ENCODE measurements at places on chromosomes 5 and 9.
A peak's percentile ranks its signal among the peaks of the same experiment; 100 is the strongest.

DNA sequence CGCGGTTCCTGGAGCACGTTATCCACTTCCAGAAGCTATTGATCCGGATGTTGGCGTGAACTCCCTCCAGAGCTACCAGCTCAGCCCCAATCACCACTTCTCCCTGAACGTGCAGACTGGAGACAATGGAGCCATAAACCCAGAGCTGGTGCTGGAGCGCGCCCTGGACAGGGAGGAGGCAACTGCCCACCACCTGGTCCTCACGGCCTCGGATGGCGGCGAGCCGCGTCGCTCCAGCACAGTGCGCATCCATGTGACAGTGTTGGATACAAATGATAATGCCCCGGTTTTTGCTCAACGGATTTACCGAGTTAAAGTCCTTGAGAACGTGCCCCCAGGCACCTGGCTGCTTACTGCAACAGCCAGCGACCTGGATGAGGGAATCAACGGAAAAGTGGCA, 809 bp downstream of the PCDHGA9 start:
- DNase-seq = no peak
- H3K4me1 ChIP-seq = no peaks in the 10 kb centered on the region
- H3K36me3 ChIP-seq = no peaks in the 10 kb centered on the region
- H3K27ac ChIP-seq = no peak overlapping the region
- H3K27me3 ChIP-seq = peaks cover 11% of the 10 kb centered on the region
- H3K4me3 ChIP-seq = no peak overlapping the region

GRCh38 chr9:104961701-104962359, 33.9 kb upstream of the ABCA1 start:
- peak overlapping the region; percentile 54 for H3K27ac ChIP-seq
- no peak overlapping the region for H3K4me3 ChIP-seq
- H3K27me3 ChIP-seq = 0 out of 2 replicates have a peak, but pooled peaks cover 3% of the 10 kb centered on the region
- no peaks in the 10 kb centered on the region for H3K36me3 ChIP-seq

- H3K27ac ChIP-seq = no peak overlapping the region
- H3K36me3 ChIP-seq = no peaks in the 10 kb centered on the region
- H3K4me1 ChIP-seq = no peaks in the 10 kb centered on the region
- no peaks in the 10 kb centered on the region for H3K27me3 ChIP-seq
- no peak for DNase-seq
Observed at GRCh38 chr9:87816036-87816435, 66.6 kb upstream of the SPATA31E1 start.

DNA sequence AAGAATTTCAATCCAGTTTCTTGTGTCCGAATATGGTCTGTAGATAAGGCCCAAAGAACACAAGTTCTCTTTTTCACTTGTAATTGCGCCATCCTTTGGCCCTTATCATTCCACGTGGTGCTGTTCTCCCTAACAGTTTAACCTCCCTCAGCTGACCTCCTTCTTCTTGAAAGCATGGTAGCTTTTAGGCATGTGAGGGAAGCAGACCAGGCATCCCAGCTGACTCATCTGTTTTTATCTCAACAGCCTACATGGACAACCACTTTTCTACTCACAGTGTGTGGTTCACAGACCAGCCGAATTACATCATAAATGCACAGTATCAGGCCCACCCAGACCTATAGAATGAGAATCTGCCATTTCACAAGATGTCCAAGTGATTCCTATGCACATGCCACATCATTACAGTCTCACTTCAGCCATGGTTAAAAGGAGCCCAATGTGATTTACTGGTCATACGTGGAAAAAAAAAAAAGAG, 26.9 kb upstream of the PLIN2 start:
- DNase-seq = no peak
- H3K27ac ChIP-seq = no peak overlapping the region
- no peak overlapping the region for H3K4me3 ChIP-seq
- no peaks in the 10 kb centered on the region for H3K4me1 ChIP-seq

DNA sequence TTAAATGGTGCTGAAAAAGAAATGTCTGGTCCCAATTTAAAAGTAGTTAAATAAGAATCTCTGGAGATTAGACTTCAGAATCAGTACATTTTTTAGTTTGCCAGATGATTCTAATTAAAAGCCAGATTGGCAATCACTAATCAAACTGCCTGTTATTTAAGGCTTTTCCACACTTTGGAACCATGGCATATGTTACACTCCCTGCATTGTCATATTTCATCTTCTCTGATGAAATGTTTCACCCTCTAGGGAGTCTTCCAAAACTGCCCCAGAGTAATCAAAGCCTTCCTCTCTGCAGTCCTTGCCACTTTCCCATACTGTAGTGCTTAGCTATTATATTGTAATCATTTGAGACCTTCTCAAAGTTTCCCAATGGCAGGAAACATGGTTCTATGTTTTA, 17.5 kb upstream of the OR13C9 start:
- no peak overlapping the region for H3K27ac ChIP-seq
- H3K36me3 ChIP-seq = no peaks in the 10 kb centered on the region
- no peaks in the 10 kb centered on the region for H3K4me1 ChIP-seq
- DNase-seq = no peak
- no peak overlapping the region for H3K4me3 ChIP-seq

- H3K27me3 ChIP-seq = no peaks in the 10 kb centered on the region
- peak; percentile 65 for DNase-seq
- peaks cover 23% of the 10 kb centered on the region for H3K4me1 ChIP-seq
Observed at GRCh38 chr5:80246001-80246758, 9.7 kb downstream of the SERINC5 start.

GRCh38 chr5:60687927-60688720, 11.8 kb downstream of the DEPDC1B start:
- H3K4me3 ChIP-seq = no peak overlapping the region
- no peaks in the 10 kb centered on the region for H3K36me3 ChIP-seq
- no peak overlapping the region for H3K27ac ChIP-seq
- H3K4me1 ChIP-seq = no peaks in the 10 kb centered on the region
- H3K27me3 ChIP-seq = no peaks in the 10 kb centered on the region
- no peak for DNase-seq

DNA sequence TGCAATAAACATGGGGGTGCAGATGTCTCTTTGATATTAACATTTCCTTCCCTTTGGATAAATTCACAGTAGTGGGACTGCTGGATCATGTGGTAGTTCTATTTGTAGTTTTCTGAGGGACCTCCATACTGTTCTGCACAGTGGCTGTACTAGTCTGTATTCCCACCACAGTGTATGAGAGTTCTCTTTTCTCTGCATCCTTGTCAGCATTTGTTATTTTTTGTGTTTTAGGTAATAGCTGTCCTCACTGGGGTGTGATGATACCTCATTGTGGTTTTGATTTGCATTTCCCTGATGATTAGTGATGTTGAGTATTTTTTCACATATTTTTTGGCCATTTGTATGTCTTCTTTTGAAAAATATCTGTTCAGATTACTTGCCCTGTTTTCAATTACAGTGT, 562.5 kb downstream of the CSNK1G3 start:
- H3K4me3 ChIP-seq = no peak overlapping the region
- no peaks in the 10 kb centered on the region for H3K36me3 ChIP-seq
- H3K27ac ChIP-seq = no peak overlapping the region
- DNase-seq = no peak
- H3K4me1 ChIP-seq = no peaks in the 10 kb centered on the region

DNA sequence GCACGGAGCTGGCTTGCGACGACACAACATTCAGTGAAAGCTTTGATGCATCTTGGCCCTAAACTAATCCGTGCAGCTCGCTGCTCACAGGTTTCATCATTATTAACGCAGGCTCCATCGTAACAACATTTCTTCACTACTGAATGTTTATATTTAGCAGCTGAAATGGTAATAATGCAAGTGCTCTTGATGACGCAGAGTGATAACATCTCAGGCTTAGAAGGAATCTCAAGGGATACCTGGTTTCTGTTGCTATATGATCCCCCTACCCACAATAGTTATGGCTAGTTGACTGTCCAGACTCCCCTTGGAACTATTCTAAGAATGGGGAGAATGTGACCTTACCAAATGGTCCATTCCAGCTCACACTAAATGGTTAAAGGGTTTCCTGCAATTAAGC, 36.2 kb downstream of the C5 start:
- no peaks in the 10 kb centered on the region for H3K27me3 ChIP-seq
- no peak overlapping the region for H3K27ac ChIP-seq
- H3K4me3 ChIP-seq = no peak overlapping the region
- DNase-seq = no peak

GRCh38 chr9:23586906-23587305, 239.1 kb downstream of the ELAVL2 start:
- no peaks in the 10 kb centered on the region for H3K27me3 ChIP-seq
- peak overlapping the region; percentile 73 for H3K27ac ChIP-seq
- no peaks in the 10 kb centered on the region for H3K36me3 ChIP-seq
- H3K4me1 ChIP-seq = peaks cover 51% of the 10 kb centered on the region

- H3K27ac ChIP-seq = no peak overlapping the region
- peaks cover 13% of the 10 kb centered on the region for H3K27me3 ChIP-seq
- no peak for DNase-seq
- H3K36me3 ChIP-seq = no peaks in the 10 kb centered on the region
- H3K4me3 ChIP-seq = no peak overlapping the region
- H3K4me1 ChIP-seq = no peaks in the 10 kb centered on the region
Observed at GRCh38 chr5:180139731-180140055, 68.1 kb upstream of the RNF130 start.

GRCh38 chr9:21432672-21433425, 7.4 kb upstream of the IFNA1 start:
- no peaks in the 10 kb centered on the region for H3K4me1 ChIP-seq
- H3K27ac ChIP-seq = no peak overlapping the region
- no peak overlapping the region for H3K4me3 ChIP-seq
- H3K27me3 ChIP-seq = no peaks in the 10 kb centered on the region

DNA sequence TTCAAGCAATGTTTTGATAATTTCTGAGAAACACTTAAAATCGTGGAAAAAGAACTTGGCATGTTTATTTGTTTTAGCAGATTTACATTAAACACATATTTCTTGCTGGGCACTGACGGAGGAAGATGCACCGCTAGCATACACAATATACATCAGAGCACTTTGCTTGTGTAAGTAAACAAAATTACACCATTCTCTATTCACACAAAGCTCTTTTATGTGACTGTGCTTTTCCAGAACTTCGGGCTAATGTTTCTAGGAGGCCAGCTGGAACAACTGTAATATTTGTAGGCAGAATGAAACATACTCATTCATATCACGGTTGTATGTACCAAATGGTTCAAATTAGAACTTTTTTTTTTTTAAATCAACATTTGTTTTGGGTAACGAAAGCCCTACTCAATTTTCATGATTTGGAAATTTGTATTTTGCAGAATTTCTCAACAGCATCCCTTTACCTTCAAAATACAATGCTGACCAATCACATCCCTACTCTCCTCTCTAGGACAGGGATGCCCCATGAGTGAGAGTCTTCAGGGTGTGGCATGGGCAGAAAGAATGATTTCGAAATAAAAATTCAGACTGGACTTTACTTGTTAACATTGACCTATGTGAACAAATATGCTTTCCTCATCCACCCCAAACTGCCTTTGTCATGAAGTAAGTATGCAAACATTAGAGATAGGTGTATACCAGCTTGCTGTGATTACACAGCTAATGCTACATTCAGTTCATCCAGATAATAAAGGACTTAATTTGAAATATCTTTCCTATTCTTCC, 425.1 kb downstream of the BNC2 start:
- H3K36me3 ChIP-seq = no peaks in the 10 kb centered on the region
- H3K27me3 ChIP-seq = no peaks in the 10 kb centered on the region
- H3K4me3 ChIP-seq = no peak overlapping the region
- DNase-seq = no peak

DNA sequence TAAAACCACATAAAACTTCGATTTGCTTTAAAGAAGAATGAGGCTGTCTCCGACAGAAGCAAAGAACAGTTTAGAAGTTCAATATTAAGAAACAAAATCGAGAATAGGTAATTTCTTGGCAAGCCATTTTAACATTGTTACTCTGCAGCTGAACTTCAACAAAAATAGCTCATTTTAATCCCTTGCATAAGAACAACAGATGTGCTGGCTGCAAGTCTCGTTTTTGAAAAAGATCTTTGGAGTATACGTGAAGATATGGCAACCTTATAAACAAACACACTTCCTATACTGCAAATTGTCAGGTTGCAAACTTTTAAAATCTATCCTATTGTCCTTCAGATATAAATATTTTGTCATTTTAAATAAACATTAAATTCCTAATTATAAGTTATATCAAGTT, 71.5 kb downstream of the FBN2 start:
- no peak for DNase-seq
- no peak overlapping the region for H3K27ac ChIP-seq
- no peak overlapping the region for H3K4me3 ChIP-seq
- H3K27me3 ChIP-seq = no peaks in the 10 kb centered on the region
- H3K4me1 ChIP-seq = no peaks in the 10 kb centered on the region

- H3K27me3 ChIP-seq = no peaks in the 10 kb centered on the region
- no peak overlapping the region for H3K4me3 ChIP-seq
- no peak overlapping the region for H3K27ac ChIP-seq
- no peaks in the 10 kb centered on the region for H3K4me1 ChIP-seq
- no peaks in the 10 kb centered on the region for H3K36me3 ChIP-seq
Observed at GRCh38 chr5:20636686-20637085, 648.7 kb upstream of the CDH18 start.

DNA sequence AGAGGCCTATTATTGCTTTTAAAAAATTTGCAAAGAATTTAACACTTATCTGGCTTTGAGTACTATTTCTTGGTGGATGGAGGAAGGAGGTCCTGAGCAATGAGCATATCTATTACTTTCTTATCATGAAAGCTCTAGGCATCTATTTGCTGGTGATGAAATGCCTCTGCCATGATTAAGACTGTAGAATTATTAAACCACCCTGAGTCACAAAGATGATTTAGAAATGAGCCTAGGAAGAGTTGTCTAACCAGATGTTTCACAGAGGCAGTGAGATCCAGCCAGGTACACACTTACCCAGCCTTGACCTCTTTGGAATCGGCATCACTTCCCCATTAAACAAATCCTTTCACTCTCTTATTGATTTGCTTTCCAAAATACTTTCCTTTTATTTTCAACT, 304.4 kb upstream of the KIF2A start:
- no peaks in the 10 kb centered on the region for H3K36me3 ChIP-seq
- H3K4me3 ChIP-seq = no peak overlapping the region
- no peak for DNase-seq
- H3K4me1 ChIP-seq = no peaks in the 10 kb centered on the region
- no peaks in the 10 kb centered on the region for H3K27me3 ChIP-seq

DNA sequence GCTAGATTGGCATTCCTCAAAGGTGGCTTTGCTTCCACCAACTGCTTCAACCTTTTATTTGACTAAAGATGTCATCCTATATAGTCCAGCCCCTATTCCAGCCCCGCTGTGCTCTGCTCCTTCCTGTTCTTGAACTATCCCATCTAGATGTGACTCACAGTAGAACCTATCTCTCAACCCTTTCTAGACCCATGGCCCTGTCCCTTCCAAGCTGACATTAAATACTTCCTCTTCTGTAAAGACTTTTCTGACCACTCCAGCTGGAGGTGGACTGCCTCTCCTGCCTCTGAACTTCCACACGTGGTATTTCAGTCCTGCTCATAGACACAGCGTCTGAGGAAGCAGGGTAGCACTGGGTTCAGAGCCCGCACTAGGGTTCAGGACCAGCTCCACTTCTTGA, 32.4 kb downstream of the OSTF1 start:
- H3K27me3 ChIP-seq = no peaks in the 10 kb centered on the region
- H3K36me3 ChIP-seq = no peaks in the 10 kb centered on the region
- no peaks in the 10 kb centered on the region for H3K4me1 ChIP-seq
- H3K4me3 ChIP-seq = no peak overlapping the region
